Activated B cell treated with CpG ODN at 0.5 μM for 24 hours (primary cell): ENCODE measurements at places on chromosomes 5 and 9. TPM values are rescaled to one million over a fixed set of nuclear protein-coding genes. Genes with fewer than 3 reads are reported as not detected.
A peak's percentile ranks its signal among the peaks of the same experiment; 100 is the strongest.

DNA sequence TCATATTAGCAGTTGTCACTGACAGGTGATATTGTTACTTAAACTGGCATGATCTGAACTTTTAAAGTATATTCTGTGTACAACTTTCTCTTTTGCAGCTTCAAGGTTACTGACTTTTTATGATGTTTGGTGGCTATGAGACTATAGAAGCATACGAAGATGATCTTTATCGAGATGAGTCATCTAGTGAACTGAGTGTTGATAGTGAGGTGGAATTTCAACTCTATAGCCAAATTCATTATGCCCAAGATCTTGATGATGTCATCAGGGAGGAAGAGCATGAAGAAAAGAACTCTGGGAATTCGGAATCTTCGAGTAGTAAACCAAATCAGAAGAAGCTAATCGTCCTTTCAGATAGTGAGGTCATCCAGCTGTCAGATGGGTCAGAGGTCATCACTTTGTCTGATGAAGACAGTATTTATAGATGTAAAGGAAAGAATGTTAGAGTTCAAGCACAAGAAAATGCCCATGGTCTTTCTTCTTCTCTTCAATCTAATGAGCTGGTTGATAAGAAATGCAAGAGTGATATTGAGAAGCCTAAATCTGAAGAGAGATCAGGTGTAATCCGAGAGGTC, 5.9 kb downstream of the ZCCHC7 start:
- DNase-seq: no peak

The CD274 gene
- 47.4 and 48.9 TPM in 2 replicates for total RNA-seq

The BTNL8 gene
- total RNA-seq: not detected in 2 replicates

DNA sequence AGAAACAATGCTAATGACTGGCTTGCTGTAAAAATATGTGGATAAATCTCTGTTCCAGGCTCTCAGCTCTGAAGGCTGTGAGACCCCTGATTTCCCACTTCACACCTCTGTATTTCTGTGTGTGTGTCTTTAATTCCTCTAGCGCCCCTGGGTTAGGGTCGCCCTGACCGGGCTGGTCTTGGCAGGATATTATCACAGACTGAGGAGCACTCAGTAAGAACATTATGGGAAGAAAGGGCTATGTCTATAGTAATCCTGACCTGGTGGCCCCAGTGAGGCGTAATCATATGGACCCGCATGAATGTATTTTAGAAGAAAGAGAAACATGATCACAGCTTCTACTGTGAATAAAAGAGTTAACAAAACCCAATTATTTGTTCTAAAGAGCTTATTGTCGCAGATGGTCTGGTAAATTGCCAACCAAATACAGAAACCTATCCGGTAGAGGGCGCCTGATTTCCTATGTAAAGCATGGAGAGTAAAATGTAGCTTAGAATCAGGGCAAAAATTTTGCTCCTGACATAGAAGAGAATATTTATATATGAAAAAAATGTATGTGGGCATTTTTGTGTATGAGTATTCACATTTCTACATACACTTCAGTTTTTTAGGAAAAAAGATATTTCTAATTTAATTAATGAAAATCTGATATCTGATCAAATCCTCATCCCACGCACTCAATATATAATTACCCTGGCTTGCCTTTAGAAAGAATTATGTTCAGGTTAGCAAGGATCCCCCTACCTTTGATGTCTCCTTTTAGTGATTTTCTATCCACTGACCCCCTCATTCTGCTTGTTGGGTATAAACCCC, 5.8 kb upstream of the IFNA1 start:
- no peak for DNase-seq

- no peak for DNase-seq
These were observed 32.2 kb downstream of the COX7C start for GRCh38 chr5:86649832-86650505.

The ZFP37 gene
- 1.7 and 2.6 TPM in 2 replicates for total RNA-seq

GRCh38 chr9:84990416-84990815, 320.9 kb downstream of the NTRK2 start:
- DNase-seq: no peak

DNA sequence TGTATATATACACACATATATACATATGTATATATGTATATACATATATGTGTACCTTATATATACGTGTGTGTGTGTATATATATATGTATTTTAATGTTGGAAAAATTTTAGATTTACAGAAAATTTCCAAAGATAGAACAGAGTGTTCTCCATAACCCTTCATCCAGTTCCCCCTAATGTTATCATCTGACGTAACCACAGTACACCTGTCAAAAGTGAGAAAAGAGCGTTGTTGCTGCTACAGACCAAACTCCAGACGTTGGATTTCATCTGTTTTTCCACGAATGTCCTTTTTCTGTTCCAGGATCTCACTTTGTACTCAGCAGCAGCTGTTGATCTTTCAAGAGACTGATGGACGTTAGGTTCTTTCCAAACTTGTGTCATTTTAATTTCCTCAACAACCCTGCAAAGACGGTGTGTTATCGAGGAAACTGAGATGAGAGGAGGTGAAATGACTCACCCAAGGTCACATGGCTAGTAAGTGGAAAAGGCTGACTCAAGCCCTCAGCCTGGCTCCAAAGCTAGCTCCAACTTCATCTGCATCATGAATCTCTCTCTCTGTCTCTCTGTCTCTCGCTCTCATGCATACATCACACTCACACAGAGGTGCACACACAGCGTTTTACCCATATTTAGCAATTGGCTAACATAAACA, 17.0 kb upstream of the NTNG2 start:
- DNase-seq: no peak

DNA sequence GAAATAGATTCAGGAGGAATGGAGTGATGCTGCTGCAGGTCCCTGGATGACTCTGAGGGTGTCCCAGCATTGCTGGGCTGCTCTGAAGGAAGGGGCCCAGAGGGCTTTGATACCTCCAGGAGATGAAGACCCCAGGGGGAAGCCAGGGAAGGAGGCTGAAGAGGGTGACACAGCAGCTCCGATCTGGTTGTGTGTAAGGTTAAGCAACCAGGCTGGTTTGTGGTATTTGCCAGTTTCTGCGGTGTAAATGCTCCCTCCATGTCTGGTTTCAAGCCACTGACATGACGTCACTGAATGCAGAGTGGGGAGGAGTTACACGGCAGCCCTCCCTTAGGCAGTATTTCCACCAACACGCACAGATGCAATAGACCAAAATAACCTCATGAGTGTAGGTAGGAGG, 40.0 kb upstream of the ORM1 start:
- no peak for DNase-seq

The TPRN gene
- 9.3 and 11.4 TPM in 2 replicates for total RNA-seq

DNA sequence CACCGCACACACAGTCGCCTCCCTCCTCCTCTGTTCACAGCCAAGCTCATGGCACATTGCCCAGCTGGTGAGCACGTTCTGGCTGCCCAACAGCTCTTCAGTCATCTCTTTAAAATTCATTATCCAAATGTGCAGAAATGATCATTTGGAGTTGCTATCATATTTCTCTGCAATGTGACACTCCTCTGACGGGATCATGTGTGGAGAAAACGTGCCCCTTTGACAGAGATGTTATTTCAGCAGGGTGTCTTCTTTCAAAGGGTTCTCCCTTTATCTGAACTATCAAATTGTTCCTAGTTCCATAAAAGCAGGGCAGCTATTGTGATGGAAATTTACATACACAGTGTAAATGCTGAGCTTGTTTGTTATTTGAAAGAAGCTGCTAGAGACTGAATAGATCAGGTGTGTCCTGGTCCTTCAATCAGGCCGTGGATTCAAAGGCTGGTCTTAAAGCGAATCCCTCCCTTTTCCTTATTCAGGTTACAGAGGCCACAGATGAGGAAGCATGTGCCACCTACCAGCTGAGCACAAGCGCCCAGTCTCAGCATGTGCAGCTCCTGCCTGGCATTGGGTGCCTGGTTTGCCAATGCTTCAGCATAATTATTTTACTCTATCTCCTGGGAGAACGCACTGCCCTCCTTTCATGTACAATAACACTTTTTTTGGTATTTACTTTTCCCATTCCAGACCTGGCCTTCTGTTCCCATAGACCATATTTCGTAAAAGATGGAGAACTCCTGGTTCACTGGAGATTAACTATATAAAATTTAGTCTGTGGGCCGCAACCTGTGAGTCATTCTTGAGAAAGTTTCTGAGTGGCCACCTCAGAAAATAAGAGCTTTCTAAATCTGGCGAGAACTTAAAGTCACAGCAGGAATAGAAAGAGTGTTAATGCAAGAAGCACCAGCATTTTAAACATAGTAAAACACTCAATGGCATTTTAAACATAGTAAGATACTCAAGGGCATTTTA, 433.7 kb downstream of the ENC1 start:
- no peak for DNase-seq

DNA sequence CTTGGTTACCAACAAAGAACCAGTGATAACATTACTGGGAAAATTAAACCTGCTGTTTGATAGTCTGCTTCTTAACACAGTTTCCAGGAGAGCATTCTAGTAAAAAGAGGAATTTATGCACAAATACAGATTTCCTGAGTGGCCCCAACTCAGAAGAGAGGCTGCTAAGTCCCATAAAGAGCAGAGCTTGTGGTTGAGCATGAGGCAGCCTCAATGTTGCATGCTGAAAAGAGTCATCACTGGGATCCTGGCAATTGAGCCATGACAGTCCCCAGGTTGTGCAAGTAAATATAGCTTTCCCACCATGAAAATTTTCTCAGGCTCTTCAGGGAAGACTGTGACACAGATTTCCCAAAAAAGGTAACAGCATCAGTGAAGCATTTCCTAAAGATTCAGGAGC, 47.5 kb upstream of the ADRB2 start:
- DNase-seq: no peak

The PCDHB15 gene
- not detected in 2 replicates for total RNA-seq

DNA sequence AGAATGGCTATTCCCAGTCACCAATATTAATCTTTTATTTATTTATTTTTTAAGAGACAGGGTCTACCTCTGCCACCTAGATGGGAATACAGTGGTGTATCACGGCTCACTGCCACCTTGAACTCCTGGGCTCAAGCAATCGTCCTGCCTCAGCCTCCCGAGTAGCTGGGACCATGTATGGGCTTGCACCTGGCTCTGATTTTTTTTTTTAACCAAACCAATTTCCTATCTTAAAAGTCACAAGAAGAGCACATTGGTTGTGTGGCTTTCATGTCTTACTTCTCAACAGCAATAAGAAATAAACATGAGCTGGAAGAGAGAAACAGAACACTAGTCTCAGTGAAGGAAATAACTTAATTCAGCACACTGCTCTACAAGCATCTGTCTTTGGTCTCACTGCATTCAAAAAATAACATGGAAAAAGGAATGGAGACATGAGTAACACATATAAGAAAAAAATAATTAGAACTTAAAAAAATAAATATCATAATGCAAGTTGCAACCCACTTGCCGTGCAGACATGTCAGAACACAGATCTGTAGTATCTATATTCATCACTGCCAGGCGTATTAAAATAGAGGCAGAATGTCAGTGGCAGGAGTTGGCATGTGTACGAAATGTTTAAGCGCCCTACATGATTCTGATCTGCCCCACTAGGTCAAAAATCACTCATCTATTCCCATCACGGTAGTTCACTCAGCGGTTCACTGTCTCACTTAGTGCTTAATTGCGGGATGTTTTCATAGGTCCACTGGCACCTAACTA, 66.4 kb downstream of the EFNA5 start:
- no peak for DNase-seq

The VPS13A gene
- 58.0 and 69.8 TPM in 2 replicates for total RNA-seq

GRCh38 chr9:80147866-80148265, 576.1 kb downstream of the TLE4 start:
- DNase-seq: no peak

GRCh38 chr5:179801304-179802206, 5.1 kb downstream of the MGAT4B start:
- DNase-seq: peak; percentile 80

DNA sequence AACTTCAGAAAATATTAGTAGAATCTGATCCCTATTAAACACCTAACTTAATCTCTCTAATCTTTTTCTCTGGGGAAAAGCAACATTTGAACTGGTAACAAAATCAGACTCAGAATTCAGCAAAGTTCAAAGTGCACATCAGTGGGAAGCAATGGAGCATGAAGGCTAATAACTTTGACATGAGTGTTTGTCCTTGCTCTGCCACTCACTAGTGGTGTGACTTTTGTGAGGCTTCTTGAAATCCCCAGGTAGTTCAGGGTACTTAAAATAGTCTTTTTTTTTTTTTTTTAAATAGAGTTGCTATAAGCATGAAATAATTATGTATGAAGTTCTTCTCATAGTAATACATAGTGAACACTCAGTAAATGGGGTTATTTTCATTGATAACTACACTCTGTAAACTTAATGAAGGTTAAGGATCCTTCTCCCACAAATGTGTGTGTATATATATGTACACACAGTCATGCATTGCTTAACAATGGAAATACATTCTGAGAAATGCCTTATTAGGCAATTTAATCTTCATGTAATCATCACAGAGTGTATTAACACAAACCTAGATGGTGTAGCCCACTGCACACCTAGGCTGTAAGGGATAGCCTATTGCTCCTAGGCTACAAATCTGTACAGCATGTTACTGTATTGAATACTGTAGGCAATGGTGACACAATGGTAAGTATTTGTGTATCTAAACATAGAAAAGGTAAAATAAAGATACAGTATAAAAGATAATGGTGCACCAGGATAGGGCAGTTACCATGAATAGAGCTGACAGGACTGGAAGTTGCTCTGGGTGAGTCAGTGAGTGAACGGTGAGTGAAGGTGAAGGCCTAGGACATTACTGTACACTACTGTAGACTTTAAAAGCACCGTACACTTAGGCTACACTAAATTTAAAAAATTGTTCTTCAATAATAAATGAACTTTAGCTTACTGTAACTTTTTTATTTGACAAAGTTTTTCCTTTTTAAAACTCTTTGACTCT, 73.3 kb upstream of the HMHB1 start:
- no peak for DNase-seq

GRCh38 chr5:56339732-56340131, 106.6 kb upstream of the ANKRD55 start:
- no peak for DNase-seq

DNA sequence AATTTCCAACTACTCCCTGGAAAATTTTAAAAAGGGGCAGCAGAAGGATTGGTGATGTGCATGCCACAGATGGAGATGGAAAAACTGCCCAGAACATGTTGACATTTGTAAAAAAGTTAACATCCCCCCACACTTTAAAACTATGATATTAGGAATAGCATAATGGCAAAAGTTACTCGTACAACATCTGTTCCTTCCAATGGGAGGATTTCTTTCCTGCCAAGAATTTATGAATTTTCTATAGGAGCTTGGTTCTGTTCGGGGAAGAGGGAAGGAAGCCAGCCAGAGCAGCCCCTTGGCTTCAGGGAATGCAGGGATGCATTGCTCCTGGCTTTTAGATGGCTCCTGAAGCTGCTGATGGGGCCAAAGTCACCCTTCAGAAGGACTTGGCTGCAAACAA, 22.7 kb downstream of the KLF4 start:
- no peak for DNase-seq

DNA sequence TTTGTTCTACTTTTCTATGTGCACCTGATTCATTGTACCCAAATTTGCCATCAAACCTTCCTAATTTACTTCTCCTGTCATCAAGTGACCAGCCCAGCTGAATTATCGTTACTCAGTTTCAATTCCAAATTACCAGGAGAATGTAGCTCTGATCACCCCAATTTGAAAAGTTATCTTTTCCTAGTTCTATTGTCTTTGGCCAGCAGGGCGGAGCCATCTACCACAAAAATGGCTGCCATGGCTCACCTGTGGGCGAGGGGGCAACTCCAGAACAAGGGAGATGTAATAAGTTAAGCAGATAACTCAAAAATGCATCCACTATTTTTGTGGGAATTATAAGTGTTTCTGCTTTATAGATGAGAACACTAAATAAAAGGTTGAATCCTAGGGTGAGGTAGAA, 133.8 kb upstream of the MOCS2 start:
- DNase-seq: no peak

The LCN9 gene
- not detected in 2 replicates for total RNA-seq
